CD4-positive, alpha-beta memory T cell (primary cell): ENCODE measurements at places on chromosomes 3 and 15.

DNA sequence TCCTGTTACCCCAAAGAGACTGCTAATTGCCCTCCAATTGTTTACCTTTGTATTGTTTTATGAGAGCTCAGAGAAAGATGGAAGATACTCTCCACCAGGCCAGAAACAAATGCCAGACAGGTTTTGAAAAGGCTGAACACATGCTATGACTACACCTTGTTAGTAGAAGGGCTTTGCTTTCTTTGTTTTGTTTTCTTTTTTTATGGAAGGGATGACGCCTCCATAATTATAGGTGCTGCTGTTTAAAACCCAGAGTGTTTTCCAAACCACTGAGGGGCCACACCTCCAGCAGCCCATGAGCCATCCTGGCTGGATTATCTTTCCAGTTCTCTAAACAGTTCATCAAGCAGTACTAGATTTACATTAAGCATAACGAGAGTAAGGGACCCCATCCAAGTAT lies 5.6 kb upstream of the FOXP1 start:
- DNase-seq: no peak

- no peak for DNase-seq
These were observed 45.6 kb upstream of the PAQR5 start for GRCh38 chr15:69253156-69253555.

DNA sequence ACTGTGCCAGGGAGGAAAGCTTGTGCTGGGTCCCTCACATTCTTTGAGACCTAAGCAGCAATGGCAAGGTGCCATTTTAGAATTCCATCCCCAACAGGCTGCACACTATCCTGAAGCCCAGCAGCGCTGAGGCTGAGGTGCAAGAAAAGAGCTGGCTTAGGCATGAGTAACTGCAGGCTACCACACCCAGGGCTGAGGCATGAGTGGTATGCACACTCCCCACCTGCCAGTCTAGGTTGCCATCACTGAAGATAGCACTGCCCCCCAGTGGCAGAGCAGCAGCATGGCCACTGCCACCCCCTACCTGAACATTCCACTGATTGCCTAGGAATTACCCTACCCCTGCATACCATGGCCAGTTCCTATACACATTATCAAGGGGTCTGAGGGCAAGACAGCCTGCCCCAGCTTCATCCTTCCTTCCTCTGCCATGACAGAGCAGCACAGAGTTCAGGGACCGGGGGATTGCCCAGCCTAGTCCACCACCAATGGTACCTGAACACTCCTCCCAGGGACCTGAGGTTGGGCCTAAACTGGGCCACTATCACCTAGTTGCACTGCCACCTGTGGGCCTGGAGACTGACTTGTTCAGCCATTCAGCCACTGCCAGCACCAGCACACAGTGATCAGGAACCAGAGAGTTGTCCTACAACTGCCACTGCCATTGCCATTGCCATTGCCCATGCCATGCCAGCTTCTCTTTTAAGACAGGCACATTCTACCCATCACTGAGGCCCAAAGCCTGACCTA lies 129.8 kb downstream of the SATB1 start:
- no peak for DNase-seq

DNA sequence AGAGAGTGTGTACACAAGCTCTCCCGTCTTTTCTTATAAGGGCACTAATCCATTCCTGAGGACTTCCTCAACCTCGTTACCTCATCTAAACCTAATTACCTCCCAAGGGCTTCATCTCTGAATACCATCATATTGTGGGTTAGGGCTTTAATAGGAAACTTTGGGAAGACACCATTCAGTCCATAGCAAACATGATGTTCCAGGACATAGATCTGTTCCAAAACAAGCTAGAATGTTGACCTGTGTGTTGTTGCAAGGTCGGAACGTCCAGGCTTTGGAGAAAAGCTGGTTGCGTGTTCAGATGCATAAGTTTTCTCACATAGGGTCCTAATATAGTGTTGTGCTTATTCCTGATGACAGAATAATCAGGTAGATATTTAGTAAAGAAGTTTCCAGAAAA lies 9.7 kb upstream of the TMEM87A start:
- DNase-seq: no peak

DNA sequence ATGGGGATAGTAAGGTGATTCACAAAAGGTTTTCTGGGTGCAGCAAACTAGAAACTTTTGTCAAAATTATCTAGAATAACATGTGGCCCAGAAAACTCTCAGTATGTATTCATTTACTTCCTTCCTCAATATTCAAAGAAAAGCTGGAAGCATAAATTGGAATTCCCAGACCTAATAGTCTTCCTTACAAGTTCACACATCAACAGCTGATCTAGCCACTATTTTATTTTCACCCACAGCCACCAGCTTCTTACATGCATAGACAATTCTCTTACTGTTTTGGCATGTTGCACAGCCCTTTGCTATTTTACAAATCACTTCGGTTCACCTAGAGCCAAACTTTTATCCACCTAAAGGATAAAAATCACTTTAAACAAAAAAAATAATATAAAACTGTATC lies 647.8 kb upstream of the CCDC54 start:
- DNase-seq: no peak

GRCh38 chr3:229183-229661 lies 32.7 kb downstream of the CHL1 start:
- no peak for DNase-seq

DNA sequence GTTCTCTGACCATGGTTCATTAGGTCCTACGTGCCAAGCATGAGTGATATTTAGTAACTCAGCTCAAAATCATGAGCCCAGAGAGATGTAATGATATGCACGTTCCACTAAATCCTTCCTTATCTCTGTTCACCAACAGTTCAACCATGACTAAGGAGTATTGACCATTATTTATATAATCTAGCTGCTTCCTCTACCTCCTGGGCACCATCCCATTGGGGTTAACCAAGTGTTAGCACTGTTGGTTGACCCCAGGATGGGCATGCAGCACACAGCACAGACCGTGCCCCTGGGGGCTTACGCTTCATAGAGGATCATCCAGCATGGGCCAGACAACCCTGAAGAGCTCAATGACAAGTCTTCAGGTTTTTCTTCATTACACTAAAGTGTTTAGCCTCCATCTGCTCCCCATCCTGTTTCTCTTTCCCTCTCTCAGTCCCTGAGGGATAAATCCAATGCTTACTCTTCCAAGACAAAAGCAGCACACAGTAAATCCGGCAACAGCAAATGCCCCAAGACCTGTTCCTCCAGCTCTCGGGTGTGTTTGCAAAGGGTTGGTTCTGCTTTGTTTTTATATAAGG lies 10.4 kb downstream of the FAM174B start:
- DNase-seq: no peak

DNA sequence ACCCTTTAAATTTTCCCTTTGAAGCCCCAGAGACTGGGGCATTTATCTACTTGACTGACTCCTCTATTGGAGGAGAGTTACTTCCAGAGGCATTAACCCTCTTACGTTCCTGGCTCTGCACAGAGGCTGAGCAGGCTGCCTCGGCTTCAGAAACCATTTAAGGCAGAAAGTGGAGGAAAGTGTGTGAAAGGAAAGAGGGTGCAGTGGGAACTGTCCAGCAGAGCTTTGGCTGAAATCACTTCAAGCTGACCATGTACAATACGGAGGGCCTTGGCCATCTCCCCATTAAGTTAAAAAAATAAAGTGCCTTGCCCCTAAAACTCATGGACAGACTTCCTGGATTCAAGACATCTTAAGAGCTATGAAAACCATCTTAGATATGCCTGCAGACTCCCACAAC lies 238.7 kb downstream of the SV2B start:
- no peak for DNase-seq

DNA sequence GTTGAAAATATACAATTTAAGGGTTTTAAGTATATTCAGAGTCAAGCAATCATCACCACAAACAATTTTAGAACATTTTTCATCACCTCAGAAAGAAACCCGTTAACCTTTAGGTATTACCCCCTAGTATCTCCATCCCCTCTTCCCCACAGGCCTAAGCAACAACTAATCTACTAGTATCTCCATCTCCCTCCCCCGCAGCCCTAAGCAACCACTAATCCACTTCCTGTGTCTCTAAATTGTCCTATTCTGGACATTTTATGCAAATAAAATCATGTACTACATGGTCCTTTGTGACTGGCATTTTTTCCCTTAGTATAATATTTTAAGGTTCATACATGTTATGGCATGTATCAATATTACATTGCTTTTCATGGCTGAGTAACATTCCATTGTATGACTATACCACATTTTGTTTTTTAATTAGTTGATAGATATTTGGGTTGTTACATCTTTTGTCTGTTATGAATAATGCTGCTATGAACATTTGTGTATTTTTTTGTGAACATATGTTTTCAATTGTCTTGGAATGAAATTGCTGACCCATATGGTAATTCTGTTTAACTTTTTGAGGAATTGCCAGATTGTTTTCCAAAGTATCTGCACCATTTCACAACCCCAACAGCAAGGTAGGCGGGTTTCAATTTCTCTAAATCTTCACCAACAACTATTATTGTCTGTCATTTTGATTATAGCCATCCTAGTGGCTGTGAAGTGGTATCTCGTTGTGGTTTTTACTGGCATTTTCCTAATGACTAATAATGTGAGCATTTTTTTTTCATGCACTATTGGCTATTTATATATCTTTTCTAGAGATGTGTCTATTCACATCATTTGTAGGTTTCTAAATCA lies 215.6 kb upstream of the CD96 start:
- no peak for DNase-seq

DNA sequence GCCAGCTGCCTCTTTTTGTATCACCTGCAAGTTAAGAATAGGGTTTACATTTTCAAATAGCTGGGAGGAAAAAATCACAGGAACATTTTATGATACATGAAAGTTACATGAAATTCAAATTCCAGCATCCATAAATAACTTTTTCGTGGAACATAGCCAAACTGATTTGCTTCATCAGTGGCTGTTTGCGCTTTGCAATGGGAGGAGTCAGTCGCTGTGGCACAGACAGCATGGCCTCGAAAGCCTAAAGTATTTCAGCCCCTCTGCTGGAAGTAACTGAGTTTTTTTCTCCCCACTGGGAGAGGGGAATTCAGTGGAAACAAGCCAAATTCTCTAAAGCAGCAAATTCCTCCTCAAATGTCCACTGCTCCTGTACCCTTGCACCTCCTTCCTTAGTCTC lies 271.9 kb downstream of the SUCLG2 start:
- no peak for DNase-seq

- no peak for DNase-seq
These were observed 371.6 kb upstream of the ZNF385D start for GRCh38 chr3:22122567-22122966.

- DNase-seq: no peak
These were observed 78.7 kb downstream of the ZNF280D start for GRCh38 chr15:56654624-56655023.

- no peak for DNase-seq
These were observed 62.1 kb downstream of the SLC49A4 start for GRCh38 chr3:122857019-122857418.

- DNase-seq: no peak
These were observed 523.9 kb upstream of the CNTN3 start for GRCh38 chr3:75138345-75138744.

DNA sequence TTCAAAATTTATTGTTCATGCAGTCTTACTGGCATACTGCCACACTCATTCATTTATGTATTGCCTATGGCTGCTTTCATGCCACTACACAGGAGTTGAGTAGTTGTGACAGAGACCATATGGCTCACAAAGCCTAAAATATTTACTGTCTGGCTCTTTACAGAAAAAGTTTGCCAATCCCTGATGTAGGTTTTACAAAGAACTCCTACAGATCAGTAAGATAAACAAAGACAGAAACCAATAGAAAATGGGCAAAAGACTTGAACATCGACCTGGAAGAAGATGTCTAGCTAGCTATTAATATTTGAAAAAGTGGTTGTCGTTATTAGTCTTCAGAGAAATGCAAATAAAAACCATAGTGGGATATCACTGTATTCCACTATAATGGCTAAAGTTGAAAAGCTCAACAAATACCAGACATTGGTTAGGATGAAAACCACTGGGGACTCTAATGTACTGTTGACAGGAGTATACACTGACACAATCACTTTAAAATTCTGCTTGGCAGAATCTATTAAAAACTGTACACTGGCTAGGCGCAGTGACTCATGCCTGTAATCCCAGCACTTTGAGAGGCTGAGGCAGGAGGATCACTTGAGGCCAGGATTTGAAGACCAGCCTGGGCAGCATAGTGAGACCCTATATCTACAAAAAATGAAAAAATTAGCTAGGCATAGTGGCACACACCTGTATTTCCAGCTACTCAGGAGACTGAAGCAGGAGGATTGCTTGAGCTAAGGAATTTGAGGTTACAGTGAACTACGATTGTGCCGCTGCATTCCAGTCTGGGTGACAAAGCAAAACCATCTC lies 87.7 kb downstream of the NEO1 start:
- DNase-seq: no peak

GRCh38 chr3:156525808-156526207 lies 29.1 kb downstream of the SSR3 start:
- DNase-seq: no peak

DNA sequence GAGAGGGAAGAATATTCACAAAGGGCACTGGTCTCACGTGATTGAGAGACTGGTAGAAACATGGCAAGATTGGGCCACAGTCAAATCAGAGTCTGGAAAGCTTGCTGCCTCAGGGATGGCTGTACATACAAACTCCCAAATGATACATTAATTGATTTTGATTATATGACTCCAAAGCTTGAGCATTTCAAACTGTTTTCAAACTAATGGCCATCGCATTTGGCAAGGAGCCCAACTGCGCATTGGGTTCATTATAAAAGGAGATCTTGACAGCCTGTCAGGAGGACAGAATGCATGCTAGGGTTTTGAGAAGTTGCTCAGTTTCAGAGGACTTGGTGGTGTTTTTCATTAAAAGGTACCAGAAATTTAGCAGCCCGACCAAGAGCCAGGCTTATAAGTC lies 117.7 kb downstream of the PTPRG start:
- DNase-seq: no peak

GRCh38 chr15:22240403-22240802 lies 160.1 kb downstream of the OR4M2 start:
- no peak for DNase-seq

DNA sequence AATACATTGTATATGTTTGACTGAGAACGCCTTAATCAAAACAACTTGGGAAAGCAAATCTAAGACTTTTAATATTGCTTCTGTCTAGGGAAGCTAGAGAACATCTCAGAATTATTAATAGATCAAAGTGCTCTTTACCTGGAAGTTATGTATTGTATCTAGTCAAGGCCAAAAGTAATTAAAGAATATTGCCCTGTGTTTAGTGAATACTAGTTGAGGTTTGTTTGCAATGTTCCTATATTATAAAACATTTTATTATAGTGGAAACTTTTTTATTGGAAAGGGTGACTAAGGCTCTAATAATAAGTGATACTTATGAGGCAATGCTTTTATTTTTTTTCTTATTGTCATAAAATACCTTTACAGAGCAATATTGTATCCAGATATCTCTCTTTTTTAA lies 118.2 kb downstream of the CADM2 start:
- no peak for DNase-seq
